ENCODE measurements at places on chromosomes 2 and 18. TPM values are rescaled to one million over a fixed set of nuclear protein-coding genes. Genes with fewer than 3 reads are reported as not detected.

GRCh38 chr18:63096327-63096874 lies 223.2 kb downstream of the BCL2 start:
- no peak for DNase-seq

- no peak for DNase-seq
Observed at GRCh38 chr2:231364061-231364460, 31.4 kb upstream of the B3GNT7 start.

- DNase-seq, result no peak
Observed at GRCh38 chr2:114218383-114218782, 224.1 kb upstream of the DPP10 start.

DNA sequence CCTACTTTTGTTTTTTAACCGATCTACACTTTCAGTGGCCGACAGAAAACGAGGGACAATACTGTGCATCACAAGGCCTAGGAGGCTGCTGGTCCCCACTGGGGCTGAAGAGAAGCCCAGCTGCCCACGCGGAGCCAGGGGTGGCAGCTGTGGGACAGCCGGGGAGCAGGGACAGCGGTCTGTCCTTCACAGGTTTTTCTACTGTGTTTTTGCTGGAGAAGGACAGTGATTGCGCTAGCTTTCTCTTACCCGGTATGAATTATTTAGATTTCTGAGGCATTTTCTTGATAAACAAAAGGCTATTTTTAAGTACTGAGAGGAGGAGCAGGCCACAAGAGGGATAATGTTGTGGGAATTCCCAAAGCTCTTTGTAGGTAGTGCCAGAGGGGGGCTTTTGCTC lies 219.8 kb downstream of the ATAD2B start:
- peak; percentile 33 for DNase-seq

- no peak for DNase-seq
Observed at GRCh38 chr2:101881131-101881530, 110.6 kb upstream of the IL1R2 start.

The EML6 gene
- not detected for total RNA-seq

Measured in SJSA1 (cell line).